ENCODE measurements at places on chromosomes 6 and 20.

GRCh38 chr6:90274451-90275030 is 22.1 kb downstream of the BACH2 start:
- DNase-seq, result no peak

DNA sequence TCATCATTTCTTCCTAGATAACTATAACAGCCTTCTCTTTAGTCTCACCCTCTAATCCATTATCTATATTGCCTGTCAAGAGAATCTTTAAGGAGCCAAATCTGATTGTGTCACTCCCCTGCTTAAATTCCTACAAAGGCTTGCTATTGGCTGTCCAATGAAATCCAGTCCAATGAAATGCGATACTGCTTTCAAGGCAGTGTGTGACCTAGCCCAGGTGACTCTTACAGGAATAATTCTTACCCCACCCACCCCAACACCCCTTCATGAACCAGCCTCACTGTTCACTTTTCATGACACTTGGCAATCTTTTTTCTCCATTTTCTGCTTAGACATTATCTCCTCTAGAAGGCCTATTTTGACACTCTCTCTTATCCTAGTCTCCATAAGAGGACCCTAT is 163.3 kb upstream of the MARCKS start:
- DNase-seq, result no peak

GRCh38 chr20:5020760-5021159 is 19.4 kb upstream of the SLC23A2 start:
- no peak for DNase-seq

GRCh38 chr6:145924600-145924999 is 39.6 kb downstream of the SHPRH start:
- DNase-seq, result no peak

GRCh38 chr6:44161997-44162338 is 3.3 kb downstream of the CAPN11 start:
- no peak for DNase-seq
